HFFc6 (cell line): ENCODE measurements at places on chromosomes 4 and X. TPM values are rescaled to one million over a fixed set of nuclear protein-coding genes. Genes with fewer than 3 reads are reported as not detected.

GRCh38 chr4:98890702-98891455 is 38.1 kb downstream of the EIF4E start:
- DNase-seq, result peak; percentile 10

- DNase-seq, result no peak
These were observed 16.4 kb downstream of the TASL start for GRCh38 chrX:30561191-30561590.

GRCh38 chr4:38101563-38101962 is 141.4 kb downstream of the PTTG2 start:
- peak; percentile 96 for DNase-seq

GRCh38 chr4:43560047-43560446 is 667.5 kb downstream of the GRXCR1 start:
- DNase-seq, result no peak

The CLGN gene
- total RNA-seq, result 0.21 to 0.38 TPM (median 0.26 TPM) in 3 replicates

GRCh38 chrX:19017271-19017670 is 33.4 kb upstream of the PHKA2 start:
- no peak for DNase-seq

The GABRE gene
- total RNA-seq, result 0.24 to 2.5 TPM (median 2.0 TPM) in 3 replicates

The CT45A1 gene
- not detected in 3 replicates for total RNA-seq

The SLC9B1 gene
- total RNA-seq, result 0.35 to 0.36 TPM in 2 of 3 replicates, not detected in the other

DNA sequence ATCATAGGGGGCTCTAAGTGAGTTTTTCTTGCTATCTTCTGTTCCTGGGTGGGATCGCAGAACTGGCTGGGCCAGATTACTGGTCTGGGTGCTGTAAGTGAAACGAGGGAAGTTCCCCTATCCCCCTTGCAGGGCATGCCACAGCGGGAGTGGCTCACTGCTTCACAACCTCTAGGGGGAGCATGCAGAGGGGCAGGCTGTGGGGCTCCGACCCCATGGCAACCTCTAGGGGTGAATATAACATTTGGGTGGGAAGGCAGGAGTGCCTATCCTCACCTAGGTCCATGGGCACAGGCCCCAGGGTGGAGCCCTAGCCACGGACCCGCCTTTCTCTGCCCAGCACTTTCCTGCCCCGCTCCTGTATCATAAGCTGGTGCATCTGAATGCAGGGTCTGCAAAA is 1.7 kb upstream of the RRAGB start:
- DNase-seq, result no peak

The TBC1D19 gene
- 9.5 to 13.5 TPM (median 13.0 TPM) in 3 replicates for total RNA-seq

DNA sequence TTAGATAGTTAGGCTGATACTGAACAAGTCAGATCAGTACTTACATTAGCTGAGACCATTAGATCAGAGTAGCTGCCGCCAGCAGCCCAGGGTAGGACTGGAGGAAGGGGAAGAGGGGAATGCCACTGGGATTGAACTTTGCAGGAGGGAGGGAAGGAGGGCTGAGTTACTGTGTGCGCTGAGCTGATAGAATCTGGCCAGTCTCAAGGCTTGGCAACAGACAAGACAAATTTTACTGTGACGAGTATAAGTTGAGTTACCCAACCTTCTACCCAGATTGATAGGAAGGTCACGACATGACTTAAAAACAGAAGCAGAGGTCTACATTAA is 372.1 kb downstream of the OPHN1 start:
- DNase-seq, result no peak

- no peak for DNase-seq
These were observed 8.0 kb downstream of the JADE3 start for GRCh38 chrX:46920235-46920634.

GRCh38 chr4:168335621-168336020 is 17.1 kb upstream of the DDX60 start:
- DNase-seq, result no peak

The STPG2 gene
- not detected in 2 replicates for total RNA-seq

GRCh38 chr4:77881460-77882295 is 19.0 kb downstream of the MRPL1 start:
- DNase-seq, result no peak

DNA sequence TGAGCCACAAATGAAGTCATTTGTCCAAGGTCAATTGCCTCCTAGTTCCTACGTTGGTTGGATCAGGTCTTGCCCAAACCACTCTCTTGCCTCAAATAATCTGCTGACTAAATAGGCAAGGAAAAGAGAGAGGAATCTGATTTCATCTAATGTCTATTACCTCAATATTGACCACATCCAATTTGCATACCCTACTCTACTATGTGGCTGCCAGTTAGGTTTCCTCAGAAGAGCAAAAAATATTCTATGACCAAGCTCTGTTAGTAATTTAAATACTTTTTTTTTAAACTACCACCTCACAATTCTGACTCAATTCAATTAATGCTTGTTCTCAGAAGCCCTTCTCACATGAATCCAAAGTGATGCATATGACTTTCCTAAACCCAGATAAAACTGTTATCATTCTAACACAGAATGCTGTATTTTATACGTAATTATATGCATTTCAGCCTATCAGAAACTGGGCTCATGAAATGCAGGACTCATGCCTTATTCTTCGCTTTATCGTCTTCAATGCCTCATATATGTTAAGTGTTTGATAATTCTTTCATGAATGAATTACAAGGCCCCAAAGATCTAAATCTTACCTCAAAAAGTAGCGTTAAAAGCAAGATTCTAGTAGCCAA is 98.6 kb downstream of the HUWE1 start:
- DNase-seq, result no peak

DNA sequence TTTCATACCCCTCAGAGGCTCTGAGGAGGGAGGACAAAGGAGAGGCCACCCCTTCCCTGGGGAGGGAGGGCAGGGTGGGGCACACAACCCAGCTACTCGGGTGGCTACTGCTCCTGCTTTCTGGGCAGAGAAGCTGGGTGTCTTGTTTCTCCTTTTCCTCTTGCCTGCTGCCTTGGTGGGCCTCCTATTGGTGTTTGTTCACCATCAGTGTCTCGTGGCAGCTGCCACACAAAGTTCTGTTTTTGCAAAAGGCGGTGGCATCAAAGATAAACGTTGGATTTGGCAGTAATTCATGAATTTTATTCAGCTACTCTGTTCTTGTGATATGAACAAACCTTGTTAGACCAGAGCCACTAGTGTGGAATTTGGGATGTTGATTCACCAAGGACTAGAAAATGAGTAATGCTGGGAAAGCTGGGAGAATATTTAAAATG is 153.0 kb upstream of the SCML1 start:
- peak; percentile 62 for DNase-seq

The FHDC1 gene
- 0.28 to 0.57 TPM (median 0.49 TPM) in 3 replicates for total RNA-seq

DNA sequence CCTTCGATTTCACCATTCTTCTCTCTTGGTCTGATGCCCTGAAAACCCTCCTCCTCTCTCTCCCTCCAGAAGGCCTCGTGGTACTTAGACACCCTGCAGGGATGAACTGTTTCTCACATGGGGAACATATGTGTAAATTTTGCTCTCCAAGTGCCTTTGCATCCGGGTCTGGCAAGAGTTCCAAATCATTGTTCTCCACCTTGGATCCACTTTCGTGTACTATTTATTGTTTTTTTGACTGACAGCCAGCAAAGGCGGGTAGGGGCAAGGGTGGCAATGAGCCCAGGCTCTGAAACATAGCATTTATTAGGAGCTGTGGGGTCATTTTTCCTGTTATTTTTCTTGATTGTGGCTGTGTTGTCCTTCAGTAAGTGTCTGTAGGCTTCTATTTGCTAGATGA is 81.7 kb downstream of the RTL5 start:
- DNase-seq, result no peak

GRCh38 chrX:118588715-118589114 is 93.1 kb downstream of the DOCK11 start:
- no peak for DNase-seq

DNA sequence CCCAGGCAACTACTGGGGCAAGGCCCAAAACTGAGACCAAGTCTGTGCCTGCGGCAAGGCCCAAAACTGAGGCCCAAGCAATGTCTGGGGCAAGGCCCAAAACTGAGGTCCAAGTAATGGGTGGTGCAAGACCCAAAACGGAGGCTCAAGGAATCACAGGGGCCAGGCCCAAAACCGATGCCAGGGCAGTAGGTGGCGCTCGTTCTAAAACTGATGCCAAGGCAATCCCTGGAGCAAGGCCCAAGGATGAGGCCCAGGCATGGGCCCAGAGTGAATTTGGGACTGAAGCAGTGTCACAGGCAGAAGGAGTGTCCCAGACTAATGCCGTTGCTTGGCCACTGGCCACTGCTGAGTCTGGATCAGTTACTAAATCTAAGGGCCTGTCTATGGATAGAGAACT is 2.7 kb downstream of the GPRASP2 start:
- no peak for DNase-seq

- DNase-seq, result no peak
These were observed 956.5 kb downstream of the FAT4 start for GRCh38 chr4:126271292-126271691.

The HSFX4 gene
- not detected in 3 replicates for total RNA-seq

DNA sequence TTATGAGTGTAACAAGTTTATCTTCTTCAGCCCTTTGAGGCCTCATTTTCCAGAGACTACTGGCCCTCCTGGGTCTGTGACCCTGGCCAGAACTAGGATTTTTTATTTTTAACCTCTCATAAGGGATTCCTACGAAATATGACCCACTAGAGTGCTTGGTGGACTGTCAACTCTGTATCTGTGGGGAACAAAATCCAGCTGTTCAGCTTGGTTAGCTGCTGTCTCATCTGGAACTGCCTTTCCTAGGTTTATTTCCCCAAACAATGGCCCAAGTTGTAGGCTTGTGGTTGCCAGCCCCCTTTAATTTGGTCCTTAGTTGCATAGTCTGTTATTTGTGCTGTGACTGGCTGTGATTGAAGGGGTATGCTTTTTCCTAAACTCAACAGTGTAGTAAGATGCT is 56.2 kb downstream of the NHS start:
- no peak for DNase-seq

The ATP1B4 gene
- not detected in 3 replicates for total RNA-seq

The HSFX1 gene
- total RNA-seq, result 0.26 and 0.70 TPM in 2 replicates

The NRK gene
- not detected in 3 replicates for total RNA-seq

- DNase-seq, result no peak
These were observed 149.2 kb downstream of the BCOR start for GRCh38 chrX:39948582-39948981.

The PFKFB1 gene
- total RNA-seq, result not detected in 3 replicates

- peak; percentile 84 for DNase-seq
These were observed 94.4 kb downstream of the SOWAHB start for GRCh38 chr4:76803522-76803921.

DNA sequence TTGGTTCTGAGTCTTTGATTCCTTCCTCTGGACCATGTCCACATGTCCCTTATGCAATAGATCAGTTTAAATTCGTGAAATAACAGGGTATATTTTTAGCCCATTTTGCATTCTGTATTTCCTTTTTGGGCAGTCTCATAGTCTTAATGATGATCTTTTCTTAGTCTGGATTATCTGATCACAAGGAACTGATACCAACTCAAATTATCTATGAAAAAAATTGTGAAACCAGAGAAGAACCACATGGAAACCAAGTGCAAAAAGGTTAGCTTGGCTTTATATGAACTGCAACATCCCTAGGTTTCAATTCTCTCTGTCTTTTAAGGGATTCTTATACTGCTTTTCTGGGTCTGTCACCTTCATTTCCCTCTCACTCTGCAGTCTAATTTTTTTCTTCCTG is 608.6 kb upstream of the AADAT start:
- DNase-seq, result no peak

GRCh38 chr4:89420507-89420906 is 112.9 kb upstream of the GPRIN3 start:
- DNase-seq, result peak; percentile 52
